Pancreas (tissue), 10 donors: ENCODE measurements at places on chromosomes 4 and X. TPM values are rescaled to one million over a fixed set of nuclear protein-coding genes. Genes with fewer than 3 reads are reported as not detected.

GRCh38 chrX:38890326-38890725, 89.1 kb downstream of the MID1IP1 start:
- H3K27me3 ChIP-seq = no peaks in the 10 kb centered on the region
- H3K27ac ChIP-seq = no peak overlapping the region
- DNase-seq = no peak

DNA sequence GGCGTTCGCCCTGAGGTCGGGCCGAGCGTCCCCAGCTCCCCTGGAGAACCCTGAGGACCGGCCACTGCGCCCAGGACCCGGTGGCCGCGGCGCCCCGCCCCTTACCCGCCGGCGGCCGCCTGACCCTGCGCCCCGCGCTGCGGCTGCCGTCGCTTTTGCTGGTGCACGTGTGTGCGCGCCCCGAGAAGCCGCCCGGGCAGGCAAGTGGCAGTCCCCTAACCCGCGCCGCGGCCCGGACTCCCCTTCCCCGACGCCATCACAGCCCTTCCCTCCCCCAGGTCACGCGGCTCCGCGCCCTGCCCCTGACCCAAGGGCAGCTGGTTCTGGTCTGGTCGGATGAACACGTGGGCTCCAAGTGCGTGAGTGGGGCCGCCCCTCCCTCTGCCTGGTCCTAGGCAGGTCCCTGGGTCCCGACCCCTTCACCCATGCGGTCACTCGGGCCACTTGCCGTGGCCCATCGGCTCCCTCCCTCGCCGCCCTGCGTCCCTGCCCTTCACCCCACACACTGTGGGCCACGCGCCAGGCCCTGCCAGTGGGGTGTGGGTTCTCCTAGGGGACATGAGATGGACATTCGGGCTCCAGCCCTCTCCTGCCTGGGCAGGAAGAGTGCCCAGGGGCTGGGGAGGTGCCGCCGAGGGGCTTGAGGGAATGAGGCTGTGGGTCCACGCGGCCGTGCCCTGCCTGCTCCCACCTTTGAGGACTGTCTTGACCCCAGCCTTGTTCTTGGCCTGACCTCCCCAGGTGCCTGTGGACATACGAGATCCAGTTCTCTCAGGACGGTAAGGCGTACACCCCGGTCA, 8.0 kb upstream of the FGFRL1 start:
- H3K36me3 ChIP-seq = no peaks in the 10 kb centered on the region
- peaks cover 11% of the 10 kb centered on the region for H3K27me3 ChIP-seq
- H3K4me3 ChIP-seq = no peak overlapping the region
- DNase-seq = no peak
- H3K27ac ChIP-seq = no peak overlapping the region
- H3K4me1 ChIP-seq = peaks cover 6% of the 10 kb centered on the region

- no peak overlapping the region for H3K4me3 ChIP-seq
- no peaks in the 10 kb centered on the region for H3K36me3 ChIP-seq
Observed at GRCh38 chr4:123304151-123304964, 92.2 kb upstream of the SPRY1 start.

- peak; percentile 26 for DNase-seq
- no peaks in the 10 kb centered on the region for H3K27me3 ChIP-seq
- H3K36me3 ChIP-seq = no peaks in the 10 kb centered on the region
- no peak within 1 kb of the TSS for H3K27ac ChIP-seq
- no peaks in the 10 kb centered on the region for H3K4me1 ChIP-seq
- H3K4me3 ChIP-seq = no peak within 1 kb of the TSS
Observed at GRCh38 chr4:164977243-164978164, at the start of gene TRIM61. Gene TRIM61 (minus strand): TSS chr4:164977657. CDS start chr4:164970002, 7,655 bp downstream.

DNA sequence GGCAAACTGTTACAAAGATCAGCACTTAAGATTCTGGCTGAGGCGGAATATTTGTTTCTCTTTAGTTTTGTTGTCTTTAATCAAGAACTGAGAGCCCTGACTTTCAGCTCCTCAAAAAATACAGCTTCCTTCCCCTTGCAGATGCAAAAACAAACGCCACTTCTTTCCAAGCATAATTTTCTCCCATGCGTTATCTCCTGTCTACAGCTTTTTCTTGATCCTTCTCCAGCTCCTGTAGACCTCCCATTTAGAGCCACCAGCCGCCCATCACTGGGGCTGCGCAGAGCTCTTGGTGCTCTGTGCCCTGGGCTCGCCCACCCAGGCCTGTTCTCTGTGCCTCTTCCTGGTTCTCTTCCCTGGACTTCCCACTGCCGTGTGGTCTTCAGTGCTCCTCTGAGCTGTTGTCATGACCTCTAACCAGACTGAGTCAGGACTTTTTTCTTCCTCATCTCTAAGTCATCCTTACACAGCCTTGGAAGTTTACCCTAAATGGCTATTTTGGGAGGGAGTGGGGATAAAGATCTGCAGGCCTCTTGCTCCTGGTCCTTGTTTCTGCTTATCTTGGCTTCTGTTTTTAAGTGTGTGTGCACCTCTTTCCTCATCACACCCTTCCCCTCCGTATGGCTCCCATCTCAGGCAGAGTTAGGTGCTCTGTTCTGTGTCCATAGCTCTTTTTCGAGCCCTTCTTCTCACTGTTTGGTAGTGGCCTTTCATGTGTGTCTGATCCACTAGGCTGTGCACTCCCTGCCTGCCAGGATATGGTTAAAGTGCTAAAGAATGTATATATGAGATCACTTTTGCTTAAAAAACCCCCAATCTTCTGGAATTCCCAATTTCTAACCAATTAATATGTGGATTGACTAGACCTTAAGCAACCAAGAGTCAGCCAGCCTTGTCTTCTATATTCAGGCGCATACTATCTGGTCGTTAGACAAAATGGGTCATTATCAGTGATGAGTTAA, 122.5 kb downstream of the PTTG2 start:
- no peak for DNase-seq
- H3K36me3 ChIP-seq = no peaks in the 10 kb centered on the region
- H3K4me3 ChIP-seq = no peak overlapping the region
- no peaks in the 10 kb centered on the region for H3K27me3 ChIP-seq
- H3K4me1 ChIP-seq = peaks cover 50% of the 10 kb centered on the region

GAGE12J gene
- total RNA-seq = not detected

CAPN6 gene
- 5.0 TPM for total RNA-seq
